ENCODE measurements at places on chromosomes 4 and X.

GRCh38 chrX:15853586-15854079 lies 980 bp downstream of the AP1S2 start:
- DNase-seq = no peak

- DNase-seq = no peak
Observed at GRCh38 chr4:88600176-88600838, 8.0 kb downstream of the HERC3 start.

DNA sequence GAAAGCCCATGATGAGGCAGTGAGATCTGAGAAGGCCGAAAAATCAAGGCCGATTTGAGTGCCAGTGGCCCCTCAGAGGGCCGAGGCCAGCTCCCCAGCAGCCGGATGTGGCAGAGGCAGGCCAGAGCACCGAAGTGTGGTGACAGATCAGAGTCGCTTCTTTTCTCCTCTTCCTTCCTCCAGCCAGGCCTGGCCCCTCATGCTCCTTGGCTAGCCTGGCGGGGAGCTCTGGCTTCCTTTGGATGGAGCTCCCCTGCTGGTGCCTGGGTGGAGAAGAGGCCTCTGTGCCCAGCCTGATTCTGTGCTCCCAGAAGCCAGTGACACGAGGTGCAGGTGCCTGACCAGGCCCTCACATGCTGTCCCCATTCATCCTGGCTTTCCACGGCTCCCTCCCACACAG lies 127.2 kb upstream of the PABPC4L start:
- DNase-seq = no peak

- DNase-seq = no peak
Observed at GRCh38 chr4:153025406-153025805, 89.3 kb downstream of the FHDC1 start.

DNA sequence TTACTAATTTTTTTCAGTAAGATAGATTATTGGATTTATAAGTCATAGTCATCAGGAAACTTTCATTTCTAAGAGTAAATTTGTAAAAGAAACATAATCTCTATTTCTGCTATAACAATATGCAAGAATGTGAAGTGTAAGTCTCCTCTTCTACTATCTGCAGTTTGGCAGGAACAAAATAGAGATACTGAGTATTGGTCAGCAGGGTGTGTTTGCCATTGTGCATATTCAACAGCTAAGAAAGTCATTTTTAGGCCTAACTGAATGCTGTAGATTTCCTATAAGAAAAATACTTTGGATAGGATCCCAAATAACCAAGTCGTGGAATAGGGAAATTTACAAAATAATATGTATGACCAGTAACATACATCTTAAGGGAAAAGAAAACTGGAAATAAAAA lies 253.3 kb upstream of the EPHA5 start:
- no peak for DNase-seq
